ENCODE measurements at places on chromosomes 16 and 17.

DNA sequence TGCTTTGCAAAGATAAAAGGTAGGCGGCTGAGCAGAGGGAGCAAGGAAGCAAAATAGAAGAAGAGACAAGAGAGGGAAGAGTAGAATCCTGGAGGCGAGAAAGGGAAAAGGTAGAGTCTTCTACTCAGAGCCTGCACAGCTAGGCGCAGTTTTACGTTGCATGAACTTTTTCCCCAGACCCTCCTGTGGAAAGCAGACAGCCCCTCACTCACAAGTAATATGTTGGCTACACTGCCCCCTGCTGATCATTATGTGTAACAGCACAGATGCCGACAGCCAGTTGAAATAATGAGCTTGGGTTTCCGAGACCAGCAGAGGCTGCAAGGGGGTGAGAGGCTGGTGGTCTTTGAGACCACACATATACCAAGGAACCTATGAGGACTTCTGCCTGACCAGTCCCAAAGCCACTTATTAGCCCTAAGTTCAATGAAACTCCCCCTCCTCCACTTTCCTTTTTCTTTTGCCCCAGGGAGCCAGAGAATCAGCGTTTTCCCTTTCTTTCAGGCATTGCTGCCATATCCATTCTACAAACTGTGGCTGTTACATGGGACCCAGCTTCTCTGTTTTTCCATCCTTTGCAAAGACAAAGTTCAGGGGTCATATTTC lies 22.5 kb upstream of the CMTR2 start:
- DNase-seq = no peak

- no peak for DNase-seq
These were observed 641 bp downstream of the KRTAP9-1 start for GRCh38 chr17:41190328-41190727.

GRCh38 chr17:834136-834535 lies 52.0 kb downstream of the MRM3 start:
- no peak for DNase-seq

DNA sequence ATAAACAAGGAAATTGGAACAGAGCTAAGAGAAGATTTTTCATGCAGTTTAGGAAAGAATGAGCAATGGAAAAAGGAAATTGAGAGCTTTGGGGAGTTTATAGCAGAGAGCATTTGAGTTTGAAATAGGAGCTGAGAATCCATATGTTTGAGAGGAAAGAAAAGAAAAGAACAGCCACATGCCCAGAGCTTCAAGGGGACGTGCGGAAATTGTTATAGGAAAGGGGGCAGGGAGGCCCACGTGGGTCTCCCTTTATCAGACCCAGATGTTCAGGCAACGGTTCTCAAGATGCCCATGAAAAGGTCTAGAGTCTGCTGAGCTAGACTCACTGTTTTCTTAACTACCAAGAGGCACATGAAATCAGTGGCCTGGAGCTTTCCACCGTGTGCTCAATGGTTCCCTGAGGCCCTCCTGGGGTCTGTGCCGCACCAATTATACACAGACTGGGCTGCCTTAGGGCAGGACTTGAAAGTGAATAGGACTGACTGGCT lies 31.2 kb downstream of the CHD9 start:
- DNase-seq = no peak

GRCh38 chr17:19508577-19508867 lies 25.1 kb upstream of the SLC47A1 start:
- DNase-seq = no peak

DNA sequence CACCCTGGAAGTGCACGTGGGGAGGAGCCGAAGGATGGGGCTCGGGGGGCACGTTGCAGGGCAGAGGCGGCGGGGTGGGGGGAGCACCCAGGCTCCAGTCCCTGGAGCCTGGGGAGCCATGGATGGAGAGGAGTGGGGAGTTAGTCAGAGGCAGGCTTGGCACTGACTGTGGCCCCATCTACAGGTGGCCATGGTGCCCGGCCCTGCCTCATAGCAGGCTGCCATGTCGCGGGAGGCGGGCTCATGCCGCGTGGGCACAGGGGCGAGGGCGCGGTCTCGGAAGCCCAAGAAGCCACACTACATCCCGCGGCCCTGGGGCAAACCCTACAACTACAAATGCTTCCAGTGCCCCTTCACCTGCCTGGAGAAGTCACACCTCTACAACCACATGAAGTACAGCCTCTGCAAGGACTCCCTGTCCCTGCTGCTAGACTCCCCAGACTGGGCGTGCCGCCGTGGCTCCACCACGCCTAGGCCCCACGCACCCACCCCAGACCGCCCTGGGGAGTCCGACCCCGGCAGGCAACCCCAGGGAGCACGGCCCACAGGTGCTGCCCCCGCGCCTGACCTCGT lies 3.0 kb downstream of the PRR35 start:
- DNase-seq = no peak

- no peak for DNase-seq
These were observed 442 bp downstream of the ABCC3 start for GRCh38 chr17:50634915-50635731.

DNA sequence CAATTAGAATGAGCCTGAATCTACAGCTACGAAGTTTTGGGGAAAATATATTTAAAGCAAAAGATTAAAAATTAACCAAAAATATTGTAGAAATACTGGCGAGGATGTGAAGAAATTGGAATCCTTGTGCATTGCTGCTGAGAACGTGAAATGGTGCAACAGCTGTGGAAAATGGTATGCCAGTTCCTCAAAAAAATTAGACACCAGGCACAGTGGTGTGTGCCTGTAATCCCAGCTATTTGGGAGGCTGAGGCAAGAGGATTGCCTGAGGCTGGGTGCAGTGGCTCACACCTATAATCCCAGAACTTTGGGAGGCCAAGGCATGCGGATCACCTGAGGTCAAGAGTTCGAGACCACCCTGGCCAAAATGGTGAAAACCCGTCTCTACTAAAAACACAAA lies 119.9 kb upstream of the TMEM97 start:
- DNase-seq = no peak
